ENCODE measurements at places on chromosomes 11 and 22.
A peak's percentile ranks its signal among the peaks of the same experiment; 100 is the strongest.

DNA sequence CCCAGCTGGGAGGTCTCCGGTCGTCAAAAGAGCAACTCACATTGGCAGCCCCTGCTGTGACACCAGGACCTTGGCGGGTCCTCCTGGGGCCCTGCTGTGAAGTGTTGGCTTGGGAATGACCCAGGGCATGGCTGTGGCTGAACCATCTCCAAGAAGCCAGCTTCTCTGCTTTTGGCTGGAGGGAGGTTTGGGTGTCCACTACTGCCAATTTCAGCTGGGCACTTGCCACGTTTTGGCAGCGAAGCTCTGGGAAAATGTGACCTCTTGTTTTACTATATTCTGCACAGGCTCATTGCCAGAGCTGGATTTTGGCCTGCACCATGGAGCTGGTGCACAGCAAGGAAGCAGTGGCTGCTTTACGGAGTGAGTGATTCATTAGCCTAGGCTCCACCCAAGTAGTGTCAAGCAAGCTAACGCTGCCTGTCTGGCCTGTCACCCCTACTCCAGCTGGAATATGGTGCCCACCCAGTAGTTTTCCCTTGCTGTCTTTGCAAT is 24.3 kb upstream of the SMCO4 start:
- peak; percentile 6 for DNase-seq

- DNase-seq = no peak
These were observed 279.1 kb upstream of the PLET1 start for GRCh38 chr11:112539741-112540140.

DNA sequence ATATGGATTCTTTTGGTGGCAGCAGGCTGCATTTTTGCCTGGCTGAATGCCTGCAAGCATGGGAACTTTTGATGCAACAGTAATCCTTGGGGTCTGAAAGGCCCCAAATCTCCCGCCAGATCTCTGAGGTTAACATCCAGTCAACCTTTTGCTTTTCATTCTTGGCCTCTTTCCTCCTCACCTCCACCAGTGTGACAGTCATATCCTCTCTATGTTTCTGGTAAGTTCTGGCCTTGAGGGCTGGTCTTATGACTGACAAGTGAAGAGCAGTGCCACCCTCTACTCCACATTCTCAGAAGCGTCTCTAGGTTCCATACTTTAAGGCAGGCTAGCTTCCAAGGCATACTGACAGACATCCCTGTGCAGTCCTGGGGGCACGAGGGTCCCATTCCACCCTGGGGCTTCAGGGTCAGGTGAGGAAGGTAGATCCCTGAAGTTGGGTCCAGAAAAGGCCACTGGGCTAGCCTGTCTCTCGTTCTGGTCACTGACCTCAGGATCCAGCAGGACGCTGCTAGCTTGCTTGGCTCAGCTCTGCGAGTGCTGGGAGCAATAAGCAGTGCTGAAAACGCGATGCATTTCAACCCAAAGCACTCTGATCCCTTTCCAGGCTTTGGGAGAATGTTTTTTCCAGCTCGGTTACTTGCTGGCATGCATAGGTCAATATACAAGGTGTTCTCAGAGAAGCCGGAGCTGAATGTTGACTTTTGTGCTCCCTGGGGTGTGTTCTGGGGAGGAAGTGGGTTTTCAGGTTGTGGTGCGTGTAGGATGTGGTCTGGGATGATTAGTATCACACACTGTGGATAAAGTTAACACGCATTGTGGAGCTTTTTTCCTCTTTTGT is 75.2 kb downstream of the PTPRJ start:
- DNase-seq = peak; percentile 40

- no peak for DNase-seq
These were observed 176.4 kb downstream of the KIRREL3 start for GRCh38 chr11:126824035-126824607.

DNA sequence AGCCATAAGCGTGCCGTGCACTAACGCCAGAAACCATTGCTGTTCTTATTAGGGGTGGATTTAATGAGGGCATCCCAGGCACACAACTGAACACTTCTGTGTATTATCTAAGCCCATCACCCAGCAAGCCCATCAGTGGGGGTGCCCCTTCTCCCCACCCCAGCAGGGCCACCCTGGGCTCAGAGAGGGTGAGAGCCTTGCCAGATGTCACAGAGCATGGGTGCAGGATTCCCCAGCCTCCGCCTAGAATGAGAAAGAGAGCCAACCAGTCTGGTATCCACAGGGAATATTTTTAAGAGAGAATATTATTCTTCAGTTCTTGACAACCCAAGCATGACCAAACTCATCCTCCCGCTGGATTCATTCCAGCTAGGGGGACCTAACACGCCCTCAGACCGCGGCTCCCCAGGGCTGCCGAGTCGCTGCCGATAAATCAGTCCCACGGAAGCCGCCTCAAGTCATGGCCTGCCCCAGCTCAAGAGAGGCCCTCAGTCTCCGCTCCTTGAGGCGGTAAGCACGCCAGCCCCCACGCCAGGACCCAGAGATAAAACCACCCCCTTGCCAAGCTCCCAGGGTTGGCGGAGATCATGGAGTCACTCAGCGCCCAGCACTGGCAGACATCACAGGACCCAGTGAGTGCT is 47.2 kb downstream of the MN1 start:
- DNase-seq = no peak

DNA sequence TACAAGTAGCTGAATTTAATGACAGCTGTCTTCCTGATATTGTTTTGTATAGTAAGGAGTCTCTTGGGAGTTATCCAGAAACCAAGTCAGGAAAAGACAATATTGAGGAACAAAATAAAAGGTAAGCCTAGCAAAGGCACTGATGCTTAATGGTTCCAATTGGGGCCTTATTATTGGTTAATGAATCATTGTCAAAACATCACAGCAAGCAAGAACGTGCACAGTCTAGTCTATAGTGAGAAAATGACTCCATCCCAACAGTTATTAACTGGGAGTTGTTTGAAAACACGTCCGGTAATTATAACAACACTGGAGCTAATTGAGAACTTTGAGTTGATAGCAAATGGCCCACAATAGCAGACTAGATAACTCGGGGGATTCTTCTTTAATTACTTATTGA is 17.7 kb downstream of the BSX start:
- DNase-seq = no peak

- no peak for DNase-seq
These were observed 20.1 kb upstream of the TMPRSS4 start for GRCh38 chr11:118056806-118057205.

GRCh38 chr22:27130906-27131305 is 473.5 kb downstream of the MIAT start:
- no peak for DNase-seq

DNA sequence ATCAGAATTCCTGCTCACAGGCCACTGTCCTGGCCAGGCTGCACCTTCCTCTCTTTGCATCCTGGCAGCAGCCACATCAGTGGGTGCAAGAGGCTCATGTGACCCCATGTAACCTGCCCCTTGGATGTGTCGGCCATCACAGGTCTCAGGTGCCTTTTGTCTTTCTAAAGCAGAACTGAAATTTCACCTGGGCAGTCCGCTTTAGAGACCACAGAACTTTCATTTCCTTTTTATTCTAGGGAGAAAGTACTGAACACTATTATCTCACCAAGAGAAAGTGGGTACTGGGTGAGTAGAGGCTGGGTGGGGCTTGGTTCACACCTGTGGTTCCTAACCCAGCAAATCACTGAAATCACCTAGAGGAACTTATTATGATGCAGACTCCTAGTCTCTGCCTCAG is 51.7 kb upstream of the NUP160 start:
- DNase-seq = no peak

DNA sequence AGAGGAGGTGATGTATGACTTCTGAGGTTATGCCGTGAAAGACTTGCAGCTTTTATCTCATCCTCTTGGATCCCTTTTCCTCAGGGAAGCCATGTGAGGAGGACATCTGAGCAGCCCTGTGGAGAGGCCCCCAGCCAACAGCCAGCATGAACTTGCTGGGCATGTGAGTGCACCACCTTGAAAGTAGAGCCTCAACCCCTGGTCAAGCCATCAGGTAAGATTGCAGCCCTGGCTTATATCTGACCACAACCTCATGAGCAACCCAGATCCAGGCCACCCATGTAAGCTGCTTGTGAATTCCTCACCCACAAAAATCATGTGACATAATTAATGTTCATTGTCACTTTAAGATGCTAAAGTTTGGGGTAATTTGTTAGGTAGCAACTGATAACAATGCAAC is 121.0 kb downstream of the MIAT start:
- no peak for DNase-seq

- no peak for DNase-seq
These were observed 51.4 kb upstream of the FADD start for GRCh38 chr11:70151671-70152070.

DNA sequence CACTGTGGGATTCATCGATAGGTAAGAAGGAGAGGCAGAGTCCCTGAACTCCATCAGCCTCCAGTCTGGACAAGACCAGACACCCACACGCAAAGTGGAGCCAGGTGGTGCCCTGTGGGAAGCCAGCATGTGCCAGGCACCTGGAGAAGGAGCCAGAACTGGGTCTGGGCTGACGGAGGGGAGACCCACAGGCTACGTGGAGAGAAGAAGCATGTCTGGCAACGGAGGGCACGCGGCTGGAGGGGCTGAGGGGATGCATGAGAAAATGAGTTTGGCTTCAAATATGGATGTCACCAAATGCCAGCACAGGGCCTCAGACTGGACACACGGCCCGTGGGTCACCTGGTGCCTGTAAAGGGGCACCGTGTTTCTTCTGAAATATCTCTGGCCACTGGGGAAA is 55.7 kb downstream of the LINC01488 start:
- no peak for DNase-seq

- DNase-seq = no peak
These were observed 5.0 kb downstream of the PAMR1 start for GRCh38 chr11:35520376-35520775.

All from fibroblast of mammary gland (primary cell).